C1 segment of cervical spinal cord (tissue), 14 donors: ENCODE measurements at places on chromosomes 13 and 19.

DNA sequence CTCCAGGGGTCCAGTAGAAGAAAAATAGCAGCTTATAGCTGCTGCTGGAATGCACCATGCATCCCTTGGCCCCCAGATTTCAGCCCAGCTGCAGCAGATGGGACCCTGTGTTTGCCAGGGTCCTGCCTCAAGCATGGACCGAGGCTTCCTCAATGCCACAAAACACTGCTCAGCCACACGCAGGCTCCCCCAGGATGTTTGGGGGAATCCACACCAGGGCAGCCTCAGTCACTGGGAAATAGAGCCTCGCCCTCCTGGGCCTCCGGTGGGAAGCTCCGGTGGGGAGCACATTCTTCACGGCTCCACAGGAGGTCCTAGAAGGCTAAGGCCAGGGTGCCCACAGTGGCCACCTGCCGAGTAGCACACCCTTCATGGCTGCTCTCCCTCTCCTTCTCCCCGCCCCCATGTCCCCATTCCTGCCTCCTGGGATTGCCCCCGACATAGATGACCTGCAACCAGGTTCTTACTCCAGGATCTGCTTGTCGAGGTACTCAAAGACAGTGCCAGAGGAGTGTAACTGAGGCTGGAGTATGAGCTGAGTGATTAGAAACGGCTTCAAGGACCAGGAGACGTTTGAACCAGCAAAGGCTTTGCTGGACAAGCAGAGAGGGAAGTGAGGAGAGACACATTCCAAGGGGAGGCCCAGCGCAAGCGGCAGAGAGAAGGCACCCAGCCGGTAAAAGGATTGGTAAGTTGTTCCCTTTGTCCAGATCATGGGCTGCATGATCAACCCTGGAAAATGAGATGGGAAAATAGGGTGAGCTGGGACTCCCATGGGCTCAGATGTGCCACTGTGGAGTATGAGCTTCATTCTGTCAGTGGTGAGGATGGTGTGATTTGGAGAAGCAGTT is 110.7 kb upstream of the UQCRFS1 start:
- no peak for DNase-seq

GRCh38 chr19:49421039-49421877 is 2.0 kb downstream of the PTH2 start:
- DNase-seq = no peak

GRCh38 chr13:71634182-71634581 is 232.8 kb downstream of the DACH1 start:
- no peak for DNase-seq

- peak; percentile 80 for DNase-seq
Observed at GRCh38 chr13:40666045-40666932, at the start of gene FOXO1. Gene FOXO1, minus strand, starts transcription at chr13:40666641. Its CDS starts 429 bp downstream, at chr13:40666212.
